Motor neuron (in vitro differentiated cells): ENCODE measurements at places on chromosomes 5 and 9. TPM values are rescaled to one million over a fixed set of nuclear protein-coding genes. Genes with fewer than 3 reads are reported as not detected.

DNA sequence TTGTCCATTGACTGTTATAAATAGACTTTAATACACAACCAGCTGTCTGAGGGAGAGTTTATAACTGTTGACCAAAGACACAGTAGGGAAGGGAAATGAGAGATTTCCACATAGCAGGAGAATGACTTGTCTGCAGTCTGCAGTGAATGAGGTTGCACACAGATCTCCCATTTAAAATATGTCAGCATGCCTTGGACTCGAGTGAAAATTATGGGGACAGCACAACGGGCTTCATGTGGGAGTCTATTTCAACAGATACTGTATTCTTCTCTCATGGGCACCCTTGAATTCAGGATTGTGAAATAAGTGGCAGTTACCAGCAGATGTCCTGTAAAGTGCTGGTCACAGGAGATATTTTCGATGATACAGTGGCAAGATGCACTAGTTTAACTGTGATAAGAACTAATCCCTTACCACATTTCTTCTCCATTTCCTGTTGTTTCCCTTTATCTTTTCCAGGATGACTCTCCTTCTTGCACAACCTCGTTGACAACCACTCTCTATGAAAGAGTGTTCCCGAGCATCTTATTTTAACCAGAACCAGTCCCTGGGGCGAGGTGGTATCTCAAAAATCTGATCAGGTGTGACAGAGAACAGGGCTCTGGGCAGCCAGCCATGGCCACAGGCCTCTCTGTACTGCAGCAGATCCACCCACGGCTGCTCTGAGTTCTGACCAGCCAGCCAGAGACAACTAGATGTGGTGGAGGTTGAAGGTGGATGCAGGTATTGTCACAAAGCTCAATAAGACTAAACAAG lies 51.5 kb upstream of the MAP3K1 start:
- ATAC-seq: no peak

DNA sequence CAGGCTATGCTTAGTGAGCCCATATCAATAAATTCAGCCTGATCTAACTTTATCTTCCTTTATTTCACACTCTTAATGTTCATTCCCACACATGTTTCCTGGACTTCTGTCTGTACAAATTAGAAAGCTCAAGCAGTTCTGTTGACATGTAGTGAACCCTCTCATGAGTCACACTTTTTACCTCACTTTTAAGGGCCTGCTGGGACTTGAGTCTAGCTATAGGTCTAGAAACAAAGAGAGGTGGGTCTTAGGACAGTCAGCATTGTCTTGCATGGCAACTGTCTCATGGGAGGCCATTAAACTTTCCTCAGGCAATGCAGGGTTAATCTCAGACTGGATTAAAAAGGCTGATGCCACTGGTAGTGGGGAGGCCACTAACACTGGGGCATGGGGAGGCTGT lies 8.6 kb upstream of the CCNH start:
- no peak for ATAC-seq

- peak; percentile 5 for ATAC-seq
Measured at GRCh38 chr5:39420482-39421145, 4.2 kb downstream of the DAB2 start.

- no peak for ATAC-seq
Measured at GRCh38 chr9:38388283-38389223, 3.9 kb upstream of the ALDH1B1 start.

- ATAC-seq: no peak
Measured at GRCh38 chr9:127033789-127034188, 88.6 kb downstream of the ANGPTL2 start.

DNA sequence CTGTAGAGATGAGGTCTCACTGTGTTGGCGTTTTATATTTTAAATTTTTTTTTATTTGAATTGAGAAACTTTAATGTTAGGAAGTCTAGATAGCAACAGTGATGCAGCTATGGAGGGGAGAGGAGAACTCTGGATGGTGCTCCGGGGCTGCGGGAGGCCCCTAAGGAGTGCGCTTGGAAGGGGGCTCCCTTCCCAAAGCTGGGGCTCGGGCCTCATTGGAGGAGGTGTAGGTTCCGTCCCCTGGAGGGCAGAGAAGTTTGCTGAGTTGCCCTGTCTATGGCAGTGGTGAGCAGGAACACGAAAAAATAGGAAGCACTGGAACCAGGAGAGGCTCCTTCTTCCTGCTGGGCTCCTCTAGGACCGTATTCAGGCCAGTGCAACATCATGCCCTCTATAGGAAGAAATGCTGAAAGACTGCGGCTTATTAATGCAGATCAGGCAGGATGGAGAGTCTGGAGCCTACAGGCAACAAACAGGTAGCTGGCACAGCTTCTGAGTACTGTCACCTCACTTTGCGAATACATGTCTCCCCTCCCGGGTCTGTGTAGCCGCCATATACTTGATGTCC lies 16.1 kb downstream of the AHRR start:
- ATAC-seq: peak; percentile 65

GRCh38 chr5:127586811-127587210 lies 62.1 kb upstream of the CTXN3 start:
- ATAC-seq: no peak

DNA sequence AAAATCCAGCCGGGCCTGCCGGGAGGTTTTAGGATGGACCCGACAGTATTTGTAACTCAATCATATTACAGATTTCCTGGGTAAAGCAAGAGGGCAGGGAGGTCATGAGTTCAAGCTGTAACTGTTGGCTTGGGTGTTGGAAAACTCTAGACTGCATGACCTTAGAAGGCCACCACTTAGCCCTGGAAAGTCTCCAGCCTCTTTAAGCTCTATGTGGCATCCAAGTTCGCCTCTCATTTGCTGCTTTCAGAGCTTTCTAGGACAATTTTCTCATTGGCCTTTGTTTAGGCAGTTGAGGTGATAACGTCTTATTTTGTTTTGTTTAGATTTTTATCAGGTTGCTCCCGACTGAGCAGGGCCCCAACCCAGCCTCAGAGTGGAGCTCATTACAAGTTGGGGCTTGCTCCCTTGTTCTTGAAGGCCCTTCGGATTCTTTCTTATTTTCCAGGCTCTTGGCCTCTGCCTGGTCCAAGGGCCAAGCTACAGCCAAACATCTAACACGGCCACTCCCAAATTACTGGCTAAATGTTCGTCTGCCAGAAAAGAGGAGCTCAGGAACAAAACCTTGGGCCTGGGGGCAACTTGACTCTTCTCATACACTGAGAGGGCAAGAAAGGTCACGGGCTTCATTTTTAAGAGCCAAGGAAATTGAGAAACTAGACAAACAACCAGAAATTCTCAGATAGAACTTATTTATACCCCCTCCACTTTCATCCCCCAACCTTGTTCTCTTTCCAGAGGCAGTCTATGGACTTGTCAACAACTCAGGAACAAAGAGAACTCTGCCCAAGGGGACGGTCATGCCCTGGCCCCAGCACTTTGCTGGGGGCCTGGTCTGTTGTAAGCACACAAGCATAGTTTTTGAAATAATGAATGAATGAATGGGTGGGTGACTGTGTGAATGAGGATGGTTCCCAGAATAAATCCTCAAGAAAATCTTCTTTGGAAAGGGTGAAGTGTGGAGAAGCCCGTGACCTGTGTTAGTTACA lies 526.9 kb downstream of the BNC2 start:
- no peak for ATAC-seq

DNA sequence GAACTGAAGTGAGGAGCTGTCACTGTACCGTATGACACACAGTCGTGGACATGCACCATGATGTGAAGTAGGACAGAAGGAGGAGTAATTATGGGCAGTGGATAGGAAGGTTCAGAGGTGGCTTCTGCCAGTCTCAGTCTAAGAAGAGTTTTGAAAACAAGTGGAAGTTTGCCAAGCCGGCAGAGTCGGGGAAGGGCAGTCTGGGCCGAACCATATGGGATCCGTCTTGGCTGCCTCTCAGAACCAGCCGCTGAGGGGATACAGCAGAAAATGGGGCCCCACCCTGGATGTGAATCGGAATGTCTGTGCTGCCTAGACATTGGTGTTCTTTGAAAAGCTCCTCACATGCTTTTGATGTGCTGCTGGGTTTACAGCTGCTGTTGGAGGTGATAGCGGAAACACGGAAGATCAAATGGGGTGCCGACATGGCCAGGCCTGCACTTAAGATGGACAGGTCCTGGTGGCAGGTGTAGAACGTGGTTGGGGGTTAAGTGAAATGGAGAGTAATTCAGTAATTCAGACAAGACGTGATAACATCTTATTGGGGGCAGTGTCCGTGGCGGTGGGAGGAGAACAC lies 11.2 kb downstream of the SNX18 start:
- no peak for ATAC-seq

- peak; percentile 71 for ATAC-seq
Measured at GRCh38 chr5:113205807-113206206, 229.0 kb downstream of the TSSK1B start.

GRCh38 chr9:106775960-106776359 lies 87.0 kb upstream of the ZNF462 start:
- ATAC-seq: no peak

GRCh38 chr9:100492952-100493351 lies 20.0 kb downstream of the TMEFF1 start:
- ATAC-seq: peak; percentile 57

DNA sequence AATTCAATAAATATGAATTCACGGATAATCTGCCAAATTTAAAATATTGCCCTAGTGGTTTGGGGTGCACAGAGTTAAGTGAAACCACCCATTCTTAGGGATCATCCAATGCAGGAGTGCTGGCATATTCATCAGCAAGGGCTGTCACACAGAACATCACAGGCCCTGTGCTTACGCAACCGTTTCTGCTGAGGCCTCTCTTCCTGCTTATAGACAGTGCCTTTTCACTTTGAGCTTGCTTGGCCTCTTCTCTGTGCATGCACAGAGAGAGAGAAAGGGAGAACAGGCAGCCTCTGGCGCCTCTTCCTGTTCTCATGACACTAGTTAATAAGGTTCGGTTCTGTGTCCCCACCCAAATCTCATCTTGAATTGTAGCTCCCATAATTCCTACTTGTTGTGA lies 366.3 kb downstream of the ICE1 start:
- no peak for ATAC-seq

DNA sequence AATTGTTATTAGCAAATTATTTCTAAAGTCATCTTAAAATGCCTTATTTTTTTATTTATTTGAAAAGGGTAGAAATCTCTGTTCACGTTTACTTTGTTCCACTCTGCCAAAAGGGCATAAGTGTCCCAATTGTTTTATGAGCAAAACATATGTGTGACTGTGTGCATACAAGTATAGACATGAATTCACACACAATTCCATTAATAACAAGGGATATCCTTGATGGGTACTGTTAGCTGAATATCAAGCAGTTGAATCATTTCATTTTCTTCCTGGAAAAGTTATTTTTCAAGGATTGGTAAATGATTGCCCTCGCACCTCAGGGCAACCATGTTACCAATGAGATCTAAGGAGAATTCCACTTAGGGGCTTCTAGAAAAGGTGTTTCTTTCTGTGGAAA lies 92.1 kb upstream of the TAF11L2 start:
- ATAC-seq: no peak

DNA sequence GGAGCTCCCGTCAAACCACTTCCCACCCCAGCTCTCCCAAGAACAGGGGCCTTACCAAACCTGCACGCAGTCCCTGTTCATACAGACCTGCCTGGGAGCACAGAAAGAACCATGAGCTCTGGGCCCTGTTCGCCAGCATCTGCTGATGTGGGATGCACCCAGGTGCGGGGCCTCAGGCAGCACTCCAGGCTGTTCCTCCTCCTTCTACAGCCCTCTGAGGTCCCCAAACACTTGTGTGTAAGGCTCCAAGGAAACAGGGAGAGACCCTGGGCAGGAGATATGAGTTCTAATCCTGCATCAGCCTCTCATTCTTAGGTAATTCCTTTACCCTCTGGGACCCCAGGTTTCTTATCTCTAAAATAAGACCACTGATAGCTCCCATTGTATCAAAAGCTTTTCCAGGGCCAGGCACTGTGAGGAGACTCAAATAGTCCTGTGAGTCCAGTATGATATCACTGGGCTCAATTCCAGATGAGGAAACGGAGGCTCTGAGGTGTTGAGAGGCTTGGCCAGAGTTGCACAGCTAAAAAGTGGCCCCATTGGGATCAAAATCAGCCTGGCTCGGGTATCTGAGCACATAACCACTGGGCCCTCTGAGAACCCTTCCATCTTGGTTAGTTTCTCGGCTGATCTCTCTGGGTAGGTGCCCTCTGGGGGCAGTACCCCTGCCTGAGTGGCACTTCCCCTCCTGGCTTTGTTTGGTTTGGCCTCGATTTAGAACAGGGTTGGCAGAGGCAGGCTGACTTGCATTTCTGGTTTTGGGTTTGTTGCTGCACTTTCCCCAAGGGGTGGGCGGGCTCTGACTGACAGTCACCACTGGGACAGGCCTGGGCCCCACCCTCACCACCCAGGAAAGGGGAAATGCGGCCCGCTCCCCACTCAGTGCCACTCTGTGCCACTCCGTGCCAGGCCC lies 116.8 kb downstream of the RGS3 start:
- no peak for ATAC-seq

- ATAC-seq: no peak
Measured at GRCh38 chr5:23027830-23028229, 174.7 kb upstream of the CDH12 start.

DNA sequence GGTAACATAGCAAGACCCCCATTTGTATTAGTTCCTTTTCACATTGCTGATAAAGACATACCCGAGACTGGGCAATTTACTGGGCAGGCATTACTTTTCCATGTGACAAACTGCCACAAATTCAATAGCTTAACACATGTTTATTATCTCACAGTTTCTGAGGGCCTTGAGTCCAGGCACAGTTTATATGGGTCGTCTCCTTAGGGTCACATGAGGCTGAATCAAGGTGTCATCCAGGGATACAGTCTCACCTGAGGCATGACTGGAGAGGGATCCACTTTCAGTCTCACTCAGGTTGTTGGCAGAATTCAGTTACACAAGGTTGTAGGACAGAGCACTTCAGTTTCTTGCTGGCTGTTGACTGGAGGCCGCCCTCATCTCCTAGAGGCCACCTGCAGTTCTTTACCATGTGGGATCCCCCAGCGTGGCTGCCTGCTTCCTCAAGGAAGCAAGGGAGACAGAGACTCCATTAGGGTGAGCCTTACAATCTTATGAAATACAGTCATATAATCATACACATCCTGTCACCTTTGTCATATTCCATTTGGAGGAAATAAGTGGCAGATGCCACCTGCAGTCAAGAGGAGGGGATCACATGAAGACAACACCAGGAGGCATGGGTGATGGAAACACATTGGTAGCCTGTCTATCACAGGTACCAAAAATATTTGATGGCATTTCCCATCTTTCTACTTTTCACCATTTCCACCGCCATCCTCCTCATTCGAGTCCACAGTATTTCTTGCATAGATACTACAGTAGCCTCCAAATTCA lies 15.1 kb upstream of the ERAP1 start:
- no peak for ATAC-seq

- ATAC-seq: no peak
Measured at GRCh38 chr5:167786871-167787578, 504.4 kb upstream of the WWC1 start.

LEAP2 gene
- total RNA-seq: 2.6 and 3.9 TPM in 2 replicates

KCNN2 gene
- total RNA-seq: 2.8 and 3.9 TPM in 2 replicates

PPP1R26 gene
- 17.2 and 18.0 TPM in 2 replicates for total RNA-seq

PLPPR1 gene
- 50.7 and 52.3 TPM in 2 replicates for total RNA-seq

MORN5 gene
- total RNA-seq: 0.78 and 1.1 TPM in 2 replicates

ZNG1A gene
- 31.1 and 33.9 TPM in 2 replicates for total RNA-seq

SPOCK1 gene
- total RNA-seq: 7.1 and 9.4 TPM in 2 replicates

GCNT4 gene
- 0.43 and 0.50 TPM in 2 replicates for total RNA-seq

C7 gene
- total RNA-seq: 2.8 TPM in 1 of 2 replicates, not detected in the other

FRMD3 gene
- total RNA-seq: 4.2 and 5.0 TPM in 2 replicates

TRIO gene
- 39.7 and 53.0 TPM in 2 replicates for total RNA-seq

MZB1 gene
- 0.18 and 0.62 TPM in 2 replicates for total RNA-seq

CMYA5 gene
- 0.78 and 0.82 TPM in 2 replicates for total RNA-seq

SHOC1 gene
- 0.62 and 0.81 TPM in 2 replicates for total RNA-seq

COL15A1 gene
- total RNA-seq: 0.13 and 0.22 TPM in 2 replicates
